ENCODE measurements at places on chromosomes 1 and 21.

GRCh38 chr1:8145545-8146202 lies 119.6 kb upstream of the ERRFI1 start:
- DNase-seq, result no peak

- no peak for DNase-seq
Observed at GRCh38 chr1:2270260-2271100, 42.4 kb downstream of the SKI start.

DNA sequence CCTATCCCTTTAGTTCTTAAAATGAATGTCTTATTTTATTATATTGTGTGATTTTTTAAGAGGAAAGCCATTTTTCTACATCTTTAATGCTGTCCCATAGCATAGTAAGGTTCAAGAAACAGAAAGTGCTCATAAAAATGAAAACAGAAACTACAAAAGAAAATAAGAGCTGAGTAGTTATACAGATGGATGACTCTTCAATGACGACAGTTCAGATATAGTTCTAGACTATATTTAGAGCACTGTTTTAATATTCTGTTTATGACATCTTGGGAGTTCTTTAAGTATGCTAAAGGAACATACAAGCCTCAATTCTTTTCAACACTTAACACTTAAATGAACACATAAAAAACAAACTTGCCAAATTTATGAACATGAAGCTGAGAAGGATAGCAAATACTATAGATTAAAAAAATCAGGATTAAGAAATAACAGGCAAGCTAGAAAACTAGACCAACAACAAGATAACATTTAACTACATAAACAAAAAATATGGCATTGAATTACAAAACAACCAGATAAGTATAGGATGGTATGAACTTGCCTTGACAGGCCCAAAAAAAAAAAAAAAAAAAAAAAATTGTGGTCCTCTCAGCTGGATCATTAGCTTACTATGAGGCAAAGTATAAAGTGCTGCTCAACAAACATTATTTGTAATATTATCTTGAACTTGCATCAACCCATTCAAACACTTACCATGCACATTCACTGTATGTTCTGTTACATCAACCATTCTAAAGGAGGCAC lies 87.9 kb downstream of the ZZZ3 start:
- DNase-seq, result no peak

DNA sequence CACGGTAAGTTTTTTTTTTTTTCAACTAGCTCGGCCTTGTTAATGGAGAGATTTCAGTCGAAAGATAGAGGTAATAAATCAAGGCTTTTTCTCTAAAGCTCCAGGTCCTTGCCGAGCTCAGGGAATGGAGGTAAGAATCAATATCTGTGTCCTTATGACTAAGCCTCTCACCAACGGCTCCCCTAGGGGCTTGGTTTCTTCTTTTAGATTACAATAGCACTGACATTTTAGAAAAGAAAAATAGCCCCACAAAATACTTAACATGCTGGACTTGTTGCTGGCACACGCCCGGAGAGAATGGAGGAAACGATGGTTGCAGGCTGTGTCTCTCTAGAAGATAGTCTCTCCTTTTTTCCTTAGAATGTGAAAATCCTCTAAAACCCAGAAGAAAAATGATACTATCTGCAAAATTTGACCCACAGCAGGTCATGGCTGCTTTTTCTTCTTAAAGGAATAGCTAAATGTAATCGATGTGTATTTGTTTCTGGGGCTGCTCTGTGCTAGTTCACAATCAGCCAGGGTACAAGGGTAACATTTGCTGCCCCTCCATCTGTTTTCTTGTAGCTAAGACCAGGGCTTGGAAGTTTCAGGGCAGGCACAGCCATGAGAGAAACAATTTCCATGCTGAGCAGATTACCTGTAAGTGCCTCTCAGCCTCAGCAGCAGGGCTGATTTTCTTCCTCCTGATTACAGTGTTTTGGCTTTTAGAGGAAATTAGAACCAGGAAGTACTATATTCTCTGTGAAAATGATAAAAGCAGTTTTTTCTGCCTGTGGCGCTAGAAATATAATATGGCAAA lies 86.2 kb upstream of the GNG12 start:
- no peak for DNase-seq

DNA sequence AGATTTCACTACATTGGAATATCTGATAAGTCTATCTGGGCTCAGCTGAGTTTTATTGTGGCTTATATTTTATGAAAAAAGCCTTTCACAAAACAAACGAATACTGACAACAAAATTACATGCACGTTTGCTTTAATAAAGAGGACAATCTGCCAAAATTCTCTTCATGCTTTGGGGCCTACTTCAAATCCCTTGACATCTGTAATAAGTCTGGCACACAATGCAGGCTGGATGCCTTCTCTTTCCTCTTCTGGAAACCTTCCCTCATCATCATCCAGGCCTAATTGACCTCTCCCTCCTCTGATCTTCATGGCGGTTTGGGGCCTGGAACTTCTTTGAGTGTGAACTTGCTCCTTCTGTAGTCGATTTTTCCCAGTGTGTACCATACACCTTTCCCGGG lies 70.3 kb downstream of the MAP10 start:
- DNase-seq, result no peak

DNA sequence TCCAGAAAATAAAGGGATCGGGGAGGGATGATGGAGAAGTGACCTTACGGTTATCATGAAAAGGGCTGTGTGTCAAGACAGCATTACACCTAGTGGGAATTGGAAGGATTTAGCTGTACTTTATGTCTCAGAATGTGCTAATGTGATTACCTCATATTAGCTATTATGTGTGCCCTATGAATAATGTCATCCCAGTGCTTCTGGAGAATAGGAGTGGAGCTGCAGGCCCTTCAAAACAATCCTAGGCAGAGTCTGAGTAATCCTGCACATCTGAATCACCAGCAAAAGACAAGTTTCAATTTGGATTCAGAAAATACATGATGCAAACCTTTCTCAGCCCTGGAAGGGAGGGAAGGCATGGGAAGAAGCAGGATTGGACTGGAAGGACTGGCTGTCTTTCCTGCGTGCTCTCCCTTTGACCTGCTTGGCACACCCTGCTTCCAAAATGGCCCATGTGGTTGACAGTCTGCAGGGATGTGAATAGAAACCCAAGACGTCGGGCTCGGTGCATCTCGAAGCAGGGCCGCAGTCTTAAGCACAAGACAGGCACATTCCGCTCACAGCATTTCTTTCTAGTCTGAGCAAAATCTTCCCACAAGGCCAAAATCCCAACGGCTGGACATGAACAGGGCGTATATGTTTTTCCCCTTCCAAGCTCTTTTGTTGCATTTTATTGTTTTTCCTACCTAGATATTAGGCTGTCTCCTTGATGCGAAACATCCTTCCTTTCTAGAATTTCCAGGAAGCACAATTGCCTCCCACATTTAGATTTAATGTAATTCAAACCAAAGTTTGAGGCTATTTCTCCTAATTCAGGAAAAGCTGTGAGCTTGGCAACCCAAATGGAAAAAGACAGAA lies 54.3 kb upstream of the TARBP1 start:
- DNase-seq, result no peak

DNA sequence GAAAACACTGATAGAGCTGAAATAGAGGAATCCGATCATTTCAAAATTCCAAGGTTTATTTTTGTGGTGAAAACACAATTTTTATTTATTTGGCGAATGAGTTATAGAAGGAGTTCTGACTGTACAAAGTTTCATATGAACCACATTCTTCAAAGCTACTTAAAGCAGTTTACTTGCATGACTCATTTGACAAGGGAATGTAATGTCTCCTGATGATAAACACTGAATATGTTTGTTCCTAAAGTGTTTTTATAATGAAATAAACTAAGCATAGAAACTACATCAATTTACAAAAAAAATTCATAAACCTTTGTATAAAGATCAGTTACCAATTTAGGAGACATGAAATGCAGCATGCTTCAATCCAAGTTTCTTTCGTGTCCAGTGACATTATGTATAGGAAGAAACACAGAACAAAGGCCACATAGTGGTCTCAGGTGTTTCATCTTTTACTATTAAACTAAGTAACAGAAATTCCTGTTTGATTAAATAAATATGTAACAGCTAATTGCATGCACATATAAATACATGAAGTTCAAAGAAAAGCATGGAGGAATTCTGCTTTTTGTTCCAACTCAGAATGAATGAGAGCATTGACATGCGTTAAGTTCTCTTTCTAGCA lies 2.5 kb downstream of the PRKACB start:
- DNase-seq, result no peak

DNA sequence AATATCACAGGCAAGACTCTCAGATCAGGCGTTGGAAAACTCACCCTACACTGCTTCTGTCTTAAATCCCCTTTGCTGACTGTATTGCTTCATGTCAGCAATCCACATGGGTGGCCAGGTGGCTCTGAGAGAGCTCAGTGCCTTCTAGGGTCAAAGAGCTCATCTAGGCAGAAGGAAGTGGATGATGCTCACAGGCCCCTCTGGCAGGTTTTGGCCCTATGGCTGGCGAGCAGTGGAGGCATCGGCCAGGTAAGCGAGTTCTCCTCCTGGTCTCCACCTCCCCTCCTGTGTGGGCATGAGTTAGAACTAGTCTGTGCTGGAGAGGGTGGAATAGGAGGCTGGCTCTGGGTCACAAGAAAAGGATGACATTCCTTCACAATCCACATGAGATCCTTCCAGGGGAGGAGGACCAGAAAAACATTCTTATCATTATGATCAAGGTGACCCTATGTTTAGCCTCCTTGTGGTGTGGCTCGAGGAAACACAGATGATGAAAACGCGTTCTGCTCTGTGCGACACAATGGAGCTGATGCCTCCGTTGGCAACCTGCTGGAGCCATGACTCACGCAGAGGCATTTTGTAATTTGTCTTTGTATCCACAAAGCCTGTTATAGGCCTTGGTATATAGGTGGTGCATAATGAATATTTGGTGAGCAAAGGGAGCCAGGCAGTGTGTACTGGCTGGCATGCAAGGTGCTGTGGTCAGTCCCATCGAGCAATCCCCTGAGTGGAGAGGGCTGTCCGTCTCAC lies 264.6 kb upstream of the RAB4A start:
- no peak for DNase-seq

DNA sequence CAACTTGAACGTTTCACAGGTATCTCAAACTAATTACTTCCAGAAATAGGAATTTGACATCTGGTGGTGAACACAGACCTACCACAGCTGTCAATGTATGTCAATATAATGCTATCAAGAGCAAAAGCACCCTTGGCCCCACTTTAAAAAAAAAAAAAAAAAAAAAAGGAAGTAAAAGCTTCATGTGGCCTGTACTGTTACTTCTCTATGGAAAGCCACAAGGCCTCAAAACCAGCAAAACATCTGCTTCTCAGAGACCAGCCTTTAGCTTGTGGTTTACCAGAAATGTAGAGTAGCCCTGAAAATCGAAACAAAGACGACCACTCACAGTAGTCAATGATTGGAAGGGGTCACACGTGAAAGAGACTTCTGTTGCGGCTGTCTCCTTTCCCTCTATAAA lies 109.6 kb downstream of the SLC45A1 start:
- DNase-seq, result no peak

DNA sequence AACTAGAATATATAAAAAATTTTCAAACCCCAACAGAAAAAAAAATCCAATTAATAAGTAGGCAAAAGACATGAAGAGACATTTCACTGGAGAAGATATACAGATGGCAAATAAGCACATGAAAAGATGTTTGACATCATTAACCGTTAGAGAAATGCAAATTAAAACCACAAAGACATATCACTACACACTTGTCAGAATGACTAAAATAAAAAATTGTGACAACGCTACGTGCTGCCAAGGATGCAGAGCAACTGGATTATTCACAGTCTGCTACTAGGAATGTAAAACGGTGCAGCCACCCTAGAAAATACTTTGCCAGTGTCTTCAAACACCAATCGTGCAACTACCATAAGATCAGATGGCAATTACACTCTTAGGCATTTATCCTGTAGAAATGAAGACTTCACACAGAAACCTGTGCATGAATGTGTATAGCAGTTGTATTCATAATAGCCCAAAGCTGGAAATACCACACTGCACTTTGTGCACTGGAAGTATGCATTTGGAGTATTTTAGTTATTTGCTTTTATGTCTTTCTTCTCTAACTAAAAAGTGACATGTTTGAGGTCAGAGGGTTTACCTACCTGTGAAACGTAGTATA lies 75.3 kb upstream of the PALMD start:
- DNase-seq, result no peak

GRCh38 chr1:18110968-18111367 lies 3.4 kb downstream of the IGSF21 start:
- no peak for DNase-seq

GRCh38 chr1:91700771-91701471 lies 185.0 kb downstream of the TGFBR3 start:
- DNase-seq, result no peak

DNA sequence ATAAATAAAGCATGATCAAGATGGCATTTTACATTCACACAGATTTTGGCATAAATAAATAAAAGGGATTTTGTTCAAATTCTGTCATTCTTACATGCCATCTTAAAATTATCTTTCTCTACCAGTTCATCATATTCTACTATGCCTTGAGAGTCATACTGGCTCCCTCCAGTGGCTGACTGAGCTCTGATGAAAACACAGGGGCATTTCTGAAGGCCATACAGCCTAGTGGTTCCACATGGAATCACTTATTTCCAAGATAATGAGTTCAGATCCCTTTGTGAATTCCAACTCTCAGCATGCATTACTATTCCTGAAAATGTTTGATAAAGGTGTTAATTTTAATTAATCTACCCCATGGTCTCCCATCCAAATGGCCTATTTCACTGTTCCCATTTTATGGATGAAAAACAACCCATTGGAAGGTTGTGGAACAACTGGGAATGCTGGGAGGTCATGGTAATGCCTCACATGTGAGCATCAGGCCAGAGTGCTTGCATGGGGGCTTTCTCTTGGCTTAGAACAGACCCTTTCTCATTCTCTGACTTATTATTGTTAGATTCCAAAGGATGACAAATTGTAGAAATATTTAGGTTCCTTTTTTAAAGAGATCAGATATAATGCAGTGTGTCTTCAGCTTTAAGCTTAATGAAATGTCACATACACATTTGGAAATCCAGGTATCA lies 622.4 kb upstream of the PKN2 start:
- no peak for DNase-seq

GRCh38 chr1:203267912-203268311 lies 37.4 kb upstream of the BTG2 start:
- no peak for DNase-seq

GRCh38 chr1:42946120-42946898 lies 12.4 kb downstream of the SLC2A1 start:
- DNase-seq, result no peak

- no peak for DNase-seq
Observed at GRCh38 chr1:162081316-162081715, 11.8 kb downstream of the NOS1AP start.

DNA sequence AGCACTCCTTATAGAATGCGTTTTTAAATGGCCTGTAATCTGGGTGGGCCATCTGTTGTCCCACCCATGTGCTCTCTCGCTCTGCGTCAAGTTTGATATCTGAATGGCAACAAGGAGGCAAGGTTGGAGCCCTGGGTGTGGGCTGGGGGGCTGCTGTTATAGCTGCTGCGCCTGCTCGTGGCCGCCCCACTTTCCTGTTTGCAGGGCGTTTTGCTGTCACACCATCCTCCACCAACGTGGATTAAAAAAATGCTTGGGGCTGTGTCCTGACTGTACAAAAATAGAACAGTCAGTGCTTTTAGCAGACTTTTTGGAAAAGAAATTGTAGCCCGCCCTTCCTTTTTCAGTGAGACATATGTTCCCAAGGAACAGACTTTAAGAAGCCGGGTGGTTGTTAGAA lies 25.4 kb downstream of the UMODL1 start:
- no peak for DNase-seq

- no peak for DNase-seq
Observed at GRCh38 chr1:35860696-35861095, 22.3 kb upstream of the AGO1 start.

- DNase-seq, result no peak
Observed at GRCh38 chr21:16115461-16115860, 385.7 kb downstream of the USP25 start.
